ENCODE measurements at places on chromosomes 6 and 20. TPM values are rescaled to one million over a fixed set of nuclear protein-coding genes. Genes with fewer than 3 reads are reported as not detected.
A peak's percentile ranks its signal among the peaks of the same experiment; 100 is the strongest.

DNA sequence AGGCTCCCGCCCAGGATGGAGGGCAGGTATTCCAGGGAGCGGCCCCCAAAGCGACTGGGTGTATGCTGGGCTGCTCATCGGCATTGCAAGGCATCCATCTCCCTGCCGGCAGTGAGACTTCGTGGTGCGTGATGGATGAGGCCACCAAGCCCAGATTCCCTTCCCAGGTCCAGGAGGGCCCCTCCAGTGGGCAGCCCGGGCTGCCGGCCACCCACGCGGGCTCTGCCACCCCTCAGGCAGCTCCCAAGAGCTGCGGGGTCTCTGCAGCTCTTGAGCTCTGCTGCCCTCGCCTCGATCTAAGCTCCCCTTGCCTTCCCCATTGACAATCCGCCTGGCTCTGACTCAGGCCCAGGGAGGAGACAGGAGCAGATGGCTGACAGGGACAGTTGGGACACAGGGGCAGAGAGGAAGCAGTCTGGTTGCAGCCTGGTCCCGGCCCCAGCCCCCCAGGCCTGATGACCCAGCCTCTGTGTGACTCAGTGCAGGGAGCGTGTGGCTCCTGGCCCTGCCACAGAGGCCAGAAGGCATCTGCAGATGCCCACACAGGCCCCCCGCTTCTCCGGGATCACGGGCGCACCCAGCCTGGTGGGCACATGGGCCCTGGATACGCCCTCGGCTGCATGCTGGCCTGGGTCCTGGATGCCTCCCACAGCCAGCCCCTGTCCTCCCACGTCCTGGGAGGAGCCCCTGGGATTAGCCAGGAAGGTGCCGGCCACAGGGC is 33.0 kb downstream of the SLCO4A1 start:
- no peak for DNase-seq

DNA sequence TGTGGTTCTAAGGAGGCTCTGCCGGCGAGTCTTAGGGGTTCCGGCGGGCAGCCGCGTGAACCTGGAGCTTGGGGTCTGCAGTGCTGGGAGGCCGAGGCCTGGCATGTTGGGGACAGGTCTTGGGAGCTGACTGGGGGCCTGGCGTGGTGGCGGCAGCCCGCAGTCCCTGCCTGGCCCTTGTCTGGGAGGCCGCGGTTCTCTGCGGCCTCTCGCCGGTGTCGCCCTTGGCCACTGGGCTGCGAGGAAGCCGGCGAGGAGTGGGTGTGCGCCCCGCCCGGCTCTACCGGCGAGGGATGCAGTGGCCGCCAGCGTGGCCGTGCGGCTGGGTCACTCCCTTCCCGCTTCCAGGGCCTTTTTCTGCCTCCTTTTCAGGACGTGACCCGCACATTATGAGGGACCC is 36.3 kb downstream of the IGF2R start:
- DNase-seq: no peak

LINC00237 gene
- not detected for polyA plus RNA-seq

- DNase-seq: peak; percentile 82
Measured at GRCh38 chr6:136526196-136526930, 23.9 kb downstream of the MAP7 start.

DNA sequence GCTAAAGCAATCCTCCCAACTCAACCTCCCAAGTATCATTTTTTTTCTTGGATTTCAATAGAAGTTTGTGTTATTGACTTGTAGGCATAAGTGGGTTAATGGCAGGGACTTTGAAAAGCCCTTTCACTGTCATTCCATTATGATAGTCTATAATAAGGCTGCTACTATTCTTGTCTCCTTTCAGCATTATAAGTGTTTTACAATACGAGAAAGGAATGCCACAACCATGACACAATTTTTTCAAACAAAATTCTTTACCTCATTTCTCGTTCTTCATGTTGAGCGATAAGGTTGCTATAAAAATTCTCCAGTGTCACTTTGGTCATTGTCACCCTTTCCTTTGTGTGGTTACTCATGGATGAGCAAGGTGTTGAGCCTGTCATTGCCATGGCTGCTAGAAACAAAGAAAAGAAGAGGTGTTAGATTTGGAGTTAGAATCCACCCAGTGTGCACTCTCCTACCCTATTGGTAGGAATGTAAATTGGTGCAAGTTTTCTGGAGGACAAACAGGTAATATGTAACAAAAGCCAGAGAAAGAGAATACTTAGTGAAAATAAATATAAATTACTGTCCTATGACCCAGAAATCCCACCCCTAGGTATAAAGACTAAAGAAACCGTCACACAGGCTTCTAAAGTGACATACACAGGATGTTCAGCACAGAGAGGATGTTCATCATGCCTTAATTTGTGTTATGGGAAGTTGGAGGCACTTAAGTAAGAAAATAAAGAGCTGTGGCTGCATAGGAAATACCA is 7.3 kb downstream of the STK38 start:
- no peak for DNase-seq

DNA sequence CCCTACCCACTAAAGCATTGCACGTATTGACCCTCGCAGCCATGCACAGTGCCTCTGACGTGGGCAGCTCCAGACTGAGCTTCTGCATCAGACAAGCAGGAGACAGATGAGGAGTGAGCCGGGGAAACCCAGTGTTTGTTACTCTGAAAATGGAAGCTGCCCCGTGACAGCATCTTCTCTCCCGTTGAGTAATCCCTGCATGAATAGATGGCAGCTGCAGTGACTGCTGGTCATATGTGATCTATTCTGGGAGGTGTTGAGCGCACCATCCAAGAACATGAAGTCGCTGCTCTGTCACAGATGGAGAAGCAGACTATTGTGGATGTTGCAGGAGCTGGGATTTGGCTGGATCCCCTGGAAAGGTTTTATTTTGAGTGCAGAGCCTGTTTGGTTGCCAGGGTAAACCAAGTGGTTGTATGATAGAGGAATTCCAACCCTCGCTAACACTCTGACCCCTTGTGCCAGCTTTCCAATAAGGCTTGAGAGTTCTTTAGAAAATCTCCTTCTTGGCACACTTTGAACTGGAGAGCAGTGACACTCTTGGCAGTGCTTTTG is 242.2 kb downstream of the NRN1 start:
- no peak for DNase-seq

DNA sequence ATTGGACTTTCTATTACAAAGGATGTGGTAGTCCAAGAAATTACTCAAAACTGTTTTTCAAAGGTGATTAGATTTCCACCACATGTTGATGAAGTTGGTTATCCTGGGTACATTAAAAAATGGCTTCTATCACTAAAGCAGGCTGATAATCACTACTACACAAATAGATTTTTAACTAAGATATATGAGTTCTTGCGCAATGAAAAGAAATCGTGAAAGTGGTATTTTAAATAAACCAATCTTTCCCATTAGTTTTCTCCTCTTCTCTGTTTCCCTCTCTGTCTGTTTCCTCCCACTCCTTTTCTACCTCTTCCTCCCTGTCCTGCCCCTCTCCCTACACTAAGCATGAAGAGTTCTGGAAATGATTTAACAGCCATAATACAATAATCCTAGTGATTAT is 487.9 kb upstream of the CITED2 start:
- no peak for DNase-seq

DNA sequence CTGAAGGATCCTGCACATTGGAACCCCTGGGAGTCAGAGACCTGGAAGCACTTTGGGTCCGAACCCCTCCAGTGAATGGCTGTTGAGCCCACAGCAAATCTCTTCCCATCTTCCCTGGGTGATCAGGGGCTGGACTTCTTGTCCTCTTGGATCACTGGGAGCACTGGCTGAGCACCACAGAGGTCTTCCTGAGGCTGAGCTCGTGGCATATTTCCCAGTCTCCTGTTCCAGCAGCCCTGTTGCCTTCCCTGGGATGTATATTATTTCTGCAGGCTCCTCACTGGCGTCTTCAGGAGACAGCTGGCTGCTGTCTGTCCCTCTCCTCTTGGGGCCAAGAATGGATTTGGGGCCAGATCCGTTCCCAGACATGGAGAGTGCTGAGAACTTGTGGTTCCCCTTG is 43.4 kb downstream of the PTK7 start:
- DNase-seq: no peak

- DNase-seq: no peak
Measured at GRCh38 chr20:63751471-63752271, 12.1 kb downstream of the SLC2A4RG start.

DNA sequence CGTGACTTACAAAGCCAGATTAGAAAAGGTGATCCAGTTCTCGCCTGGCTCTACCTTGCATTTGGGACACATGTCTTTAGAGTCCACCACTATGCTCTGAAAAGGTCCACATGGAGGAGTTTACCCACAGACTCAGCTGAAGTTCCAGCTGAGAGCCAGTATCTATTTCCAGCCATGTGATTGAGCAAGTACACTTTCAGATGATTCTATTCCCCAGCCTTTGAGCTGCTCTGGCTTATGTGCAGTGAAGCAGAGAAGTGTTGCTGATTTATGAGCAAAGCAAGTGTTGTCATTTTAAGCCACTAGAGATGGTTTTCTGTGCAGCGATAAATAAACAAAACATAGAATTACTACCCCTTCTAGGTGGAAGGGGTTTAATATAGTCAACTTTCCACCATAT is 520.8 kb upstream of the RNF217 start:
- DNase-seq: no peak

DNA sequence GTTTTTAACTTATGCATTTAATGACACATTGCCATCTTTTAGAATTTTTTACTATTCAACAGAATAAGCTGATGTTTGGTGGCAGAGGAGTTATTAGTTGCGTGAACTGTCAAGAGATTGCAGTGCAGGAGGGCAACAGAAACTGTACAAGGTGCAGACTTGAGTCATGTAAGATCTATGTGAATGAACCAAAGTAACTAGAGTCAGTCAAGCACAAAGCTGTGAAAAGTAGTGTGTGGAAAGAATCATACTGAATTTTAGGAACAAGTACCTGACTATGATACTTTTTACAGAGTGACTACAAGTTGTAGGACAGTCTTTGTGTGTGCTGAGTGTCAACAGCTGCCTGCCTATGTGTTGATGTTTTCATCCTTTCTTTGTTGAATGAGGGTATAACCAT is 2.7 kb upstream of the C6orf163 start:
- DNase-seq: no peak

DNA sequence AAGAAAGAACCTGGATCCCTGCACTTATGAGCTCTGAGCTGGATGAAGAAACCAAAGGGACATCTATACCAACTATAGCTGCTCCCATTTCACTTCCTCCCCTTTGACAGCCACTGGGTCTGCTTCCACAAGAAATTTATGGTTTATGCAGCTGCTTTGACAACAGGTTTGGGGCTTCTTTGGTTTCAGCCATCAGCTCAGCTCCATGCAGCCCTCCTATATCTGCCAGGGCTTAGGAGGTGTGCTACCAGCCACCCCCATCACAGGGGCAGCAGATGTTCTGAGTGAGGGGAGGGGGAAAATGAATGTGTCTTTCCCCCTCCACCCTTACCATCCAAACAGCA is 29.2 kb upstream of the PKHD1 start:
- DNase-seq: no peak

DNA sequence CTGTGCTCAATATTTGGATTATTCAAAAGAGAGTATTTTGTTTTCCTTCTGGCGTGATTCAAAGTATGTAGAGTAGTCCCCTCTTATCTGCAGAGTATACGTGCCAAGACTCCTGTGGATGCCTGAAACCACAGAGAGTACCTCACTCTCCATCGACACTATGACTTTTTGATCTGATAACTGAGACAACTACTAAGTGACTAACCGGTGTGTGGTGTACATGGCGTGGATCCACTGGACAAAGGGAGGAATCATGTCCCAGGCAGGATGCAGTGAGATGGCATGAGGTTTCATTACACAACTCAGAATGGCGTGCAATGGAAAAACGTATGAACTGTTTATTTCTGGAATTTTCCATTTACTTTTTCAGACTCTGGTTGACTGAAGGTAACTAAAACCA is 112.2 kb upstream of the PDE7B start:
- DNase-seq: no peak

TOX2 gene
- polyA plus RNA-seq: 7.2 TPM

ME1 gene
- polyA plus RNA-seq: 60.6 TPM

DNA sequence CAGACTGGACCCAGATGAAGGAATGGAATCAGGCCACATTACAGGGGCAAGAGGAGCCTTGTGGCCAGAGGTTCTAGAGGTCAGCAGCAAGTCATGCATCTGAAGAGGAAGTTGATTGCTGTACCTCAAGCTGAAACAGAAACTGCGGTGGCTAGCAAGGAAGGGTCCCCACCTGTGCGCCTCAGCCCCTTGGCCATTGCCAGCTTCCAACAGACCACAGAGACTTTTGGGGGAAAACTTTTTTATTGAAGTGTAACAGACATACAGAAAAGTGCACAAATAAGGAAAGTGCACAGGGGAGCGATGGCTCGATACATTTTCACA is 26.8 kb upstream of the SLC9A8 start:
- DNase-seq: no peak

GRCh38 chr20:48538856-48539255 is 288.9 kb downstream of the PREX1 start:
- DNase-seq: no peak

DNA sequence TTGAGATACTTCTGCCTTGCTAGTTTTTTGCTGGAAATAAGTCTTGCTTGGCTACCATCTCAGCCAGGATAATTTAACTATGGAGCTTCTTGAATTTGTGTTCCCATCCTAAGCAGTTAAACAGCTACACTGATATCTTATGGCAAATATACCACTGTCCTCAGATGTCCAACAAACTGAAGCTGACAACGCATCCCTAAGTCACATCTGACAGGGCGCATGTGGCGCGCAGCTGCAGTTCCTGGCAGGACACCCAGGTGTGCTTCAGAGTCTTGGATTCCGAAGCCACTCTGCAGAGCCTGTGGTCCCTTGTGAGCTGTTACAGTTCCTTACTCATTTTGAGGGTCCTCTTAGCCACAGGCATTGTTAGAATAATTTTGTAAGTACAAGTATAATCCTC is 127.9 kb downstream of the WDR27 start:
- DNase-seq: no peak

DNA sequence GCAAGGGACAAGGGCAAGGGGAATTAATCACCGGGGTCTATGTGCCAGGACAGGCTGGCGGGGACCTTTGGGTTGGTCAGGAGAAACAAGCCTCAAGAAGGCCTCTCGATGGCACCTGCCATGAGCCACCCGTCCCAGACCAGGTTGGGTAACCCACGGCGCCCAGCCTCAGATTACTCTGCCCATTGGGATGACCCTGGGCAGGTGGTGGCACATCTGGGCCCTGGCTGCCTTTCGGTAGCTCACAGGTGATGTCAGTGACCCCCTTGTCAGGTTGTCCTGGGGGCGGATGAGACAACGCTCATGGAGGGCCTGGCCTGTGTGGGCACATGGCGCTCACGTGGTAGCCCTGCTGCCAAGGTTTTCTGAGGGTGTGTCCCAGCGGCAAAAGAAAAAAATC is 152.2 kb downstream of the SYCP2 start:
- no peak for DNase-seq

Data from A549 (cell line).